Psoas muscle (tissue), 8 donors: ENCODE measurements at places on chromosomes 7 and 10. TPM values are rescaled to one million over a fixed set of nuclear protein-coding genes. Genes with fewer than 3 reads are reported as not detected.

PRSS1 gene
- polyA plus RNA-seq, result 1.4 TPM

CLRN3 gene
- polyA plus RNA-seq, result not detected

DNA sequence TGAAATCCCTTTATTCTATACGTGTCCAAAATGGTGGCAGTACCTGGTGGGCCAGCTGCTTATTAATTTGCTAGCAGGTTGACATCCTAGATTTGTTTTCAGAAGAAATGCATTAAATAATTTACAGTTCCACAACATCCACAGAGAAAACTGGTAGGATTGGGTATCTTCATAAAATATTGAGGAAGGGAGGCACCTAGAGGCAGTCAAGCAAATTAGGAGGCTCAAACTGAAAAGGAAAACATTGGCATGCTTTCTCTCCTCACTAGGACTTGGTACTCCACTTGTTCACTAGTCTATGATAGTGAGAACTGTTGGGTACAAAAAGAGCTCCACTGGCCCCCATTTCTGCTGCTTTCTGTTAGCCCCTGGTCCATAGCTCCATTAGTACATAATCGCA is 18.3 kb upstream of the LRGUK start:
- no peak for DNase-seq

- DNase-seq, result no peak
Observed at GRCh38 chr7:116206141-116206540, 4.2 kb upstream of the TES start.

DRGX gene
- not detected for polyA plus RNA-seq

DNA sequence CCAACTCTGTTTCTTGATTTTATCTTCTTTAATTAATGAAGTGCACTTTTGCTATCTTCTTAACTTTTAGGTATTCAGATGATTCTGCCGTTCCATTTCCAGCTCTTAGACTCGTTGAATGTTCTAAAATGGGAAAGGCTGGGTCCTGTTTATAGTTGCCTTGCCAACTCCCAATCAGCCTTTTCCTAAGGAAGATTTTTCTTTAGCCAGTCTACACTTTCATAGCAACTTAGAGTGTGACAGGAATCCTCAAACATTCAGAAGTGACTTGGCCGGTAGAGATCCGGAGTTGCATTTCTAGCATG is 23.0 kb upstream of the TRIL start:
- DNase-seq, result no peak

DNA sequence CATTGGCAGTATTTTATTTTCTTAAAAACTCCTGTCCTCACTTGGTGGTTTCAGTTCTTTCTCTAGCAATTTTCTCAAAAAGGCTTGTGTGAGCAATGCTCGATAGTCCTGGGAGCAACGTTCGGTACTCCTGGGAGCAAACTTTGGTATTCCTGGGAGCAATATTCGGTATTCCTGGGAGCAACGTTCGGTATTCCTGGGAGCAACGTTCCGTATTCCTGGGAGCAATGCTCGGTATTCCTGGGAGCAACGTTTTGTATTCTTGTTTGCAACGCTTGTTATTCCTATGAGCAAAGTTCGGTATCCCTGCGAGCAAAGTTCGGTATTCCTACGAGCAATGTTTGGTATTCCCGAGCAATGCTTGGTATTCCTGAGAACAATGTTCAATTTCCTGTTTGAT is 362.0 kb upstream of the ADARB2 start:
- DNase-seq, result no peak

HABP2 gene
- 0.03 TPM for polyA plus RNA-seq

DNA sequence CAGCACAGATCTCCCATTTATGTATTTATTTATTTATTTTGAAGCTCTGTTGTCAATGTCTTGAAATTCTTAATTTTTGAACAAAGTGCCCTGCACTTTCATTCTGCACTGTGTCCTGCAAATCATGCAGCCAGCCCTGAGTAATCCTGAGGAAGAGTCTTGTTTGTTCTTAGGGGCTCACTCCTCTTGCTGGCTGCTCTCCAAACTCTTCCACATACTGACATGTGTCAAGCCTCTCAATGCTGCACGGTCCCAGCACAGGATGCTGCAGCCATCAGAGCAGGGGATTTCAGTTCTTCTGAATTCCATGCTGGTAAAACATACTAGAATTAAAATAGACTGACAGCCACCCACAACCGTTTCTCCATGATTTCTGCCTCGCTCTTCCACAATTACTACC is 207.2 kb downstream of the PARD3 start:
- no peak for DNase-seq

NYAP1 gene
- polyA plus RNA-seq, result 0.23 TPM

DNA sequence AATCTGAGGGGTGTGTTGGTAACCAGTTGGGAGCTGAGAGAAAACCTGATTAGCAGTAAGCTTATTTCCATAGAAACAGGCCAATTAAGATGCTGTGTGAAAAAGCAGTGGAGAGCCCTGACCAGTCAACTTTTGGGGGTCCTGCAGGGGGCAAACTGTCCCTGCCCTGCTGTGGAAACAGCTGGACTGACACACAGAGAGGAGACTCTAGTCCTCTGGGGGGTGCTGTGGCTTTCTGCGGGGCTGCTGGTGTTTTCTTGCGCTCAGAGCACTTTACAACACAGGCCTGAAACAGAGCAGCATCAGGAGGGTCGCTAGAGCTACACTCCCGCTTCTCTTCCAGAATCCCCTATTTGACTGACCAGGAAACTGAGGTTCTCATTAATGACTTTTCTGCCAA is 546.9 kb upstream of the GALNT17 start:
- DNase-seq, result no peak

DNA sequence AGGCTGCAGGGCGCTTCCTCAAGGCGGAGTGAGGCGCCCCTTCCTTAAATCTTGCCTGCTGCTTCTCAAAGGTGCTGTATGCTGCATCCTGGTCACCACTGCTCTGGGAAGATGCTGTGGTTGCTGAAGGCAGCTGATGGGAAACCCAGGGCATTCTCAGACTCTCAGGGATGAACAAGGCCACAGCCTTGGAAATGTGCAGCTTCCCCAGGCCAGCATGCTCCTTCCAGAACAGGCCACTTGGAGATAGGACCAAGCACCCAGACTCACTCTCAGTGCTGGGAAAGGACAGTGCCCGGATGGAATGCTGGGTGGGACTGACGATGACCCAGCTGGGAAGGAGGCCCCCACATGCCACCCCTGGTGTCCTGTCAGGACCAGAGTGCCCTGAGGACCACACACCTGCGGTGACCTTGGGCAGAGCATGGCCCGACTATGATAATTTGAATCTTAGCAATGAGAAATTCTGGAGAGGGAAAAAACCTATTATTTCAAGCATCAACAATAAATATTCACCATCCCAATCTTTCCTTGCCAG is 235.5 kb downstream of the TNS3 start:
- DNase-seq, result no peak
